ENCODE measurements at places on chromosomes 5 and 9.

GRCh38 chr9:103364753-103365152 lies 369.6 kb downstream of the CYLC2 start:
- DNase-seq, result no peak

- DNase-seq, result no peak
These were observed 26.3 kb downstream of the NR3C1 start for GRCh38 chr5:143376911-143377813.

DNA sequence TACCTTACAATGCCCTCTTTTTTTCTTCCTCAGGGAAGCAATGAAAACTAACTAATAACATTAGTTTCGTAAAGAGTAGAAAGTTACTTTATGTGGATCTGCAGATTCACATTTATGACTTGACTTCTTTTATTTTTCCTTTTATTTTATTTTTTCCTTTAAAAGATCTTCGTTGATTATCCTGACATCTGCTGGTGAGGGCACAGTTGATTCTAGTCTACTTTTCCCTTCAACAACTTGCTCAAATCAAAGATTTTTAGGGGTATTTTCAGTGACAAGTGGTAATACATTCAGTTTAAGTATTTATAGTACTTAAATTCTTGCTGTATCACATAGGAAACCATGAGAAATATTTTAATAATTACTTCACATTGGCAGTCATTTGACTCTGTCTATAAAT lies 4.9 kb downstream of the EDIL3 start:
- no peak for DNase-seq

DNA sequence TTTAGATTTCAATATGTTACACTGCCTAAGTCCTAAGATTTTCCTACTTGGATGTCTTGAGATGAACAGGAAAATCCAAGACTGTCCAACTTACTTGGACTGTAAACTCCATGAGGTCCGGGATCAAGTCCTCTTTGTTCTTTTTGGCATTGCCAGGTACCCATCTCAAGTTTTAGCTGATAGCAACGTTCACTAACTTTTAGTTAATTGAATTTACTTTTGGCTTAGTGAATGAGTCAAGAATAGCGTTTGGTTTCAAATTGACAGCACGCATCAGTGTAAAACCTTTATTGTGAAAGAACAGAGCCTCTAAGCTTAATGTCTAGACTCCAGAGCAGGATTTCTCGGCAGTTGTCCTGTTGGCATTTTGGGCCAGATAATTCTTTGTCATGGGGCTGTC lies 37.2 kb downstream of the ALDH1A1 start:
- no peak for DNase-seq

Data from activated T-helper 1 cell treated with anti-CD3 and anti-CD28 coated beads, Interleukin-2, amount 50 U/mL, for 16 hours (primary cell).